ENCODE measurements at places on chromosomes 4 and X. TPM values are rescaled to one million over a fixed set of nuclear protein-coding genes. Genes with fewer than 3 reads are reported as not detected.

GRCh38 chr4:140113653-140114052, 40.3 kb downstream of the MAML3 start:
- no peaks in the 10 kb centered on the region for H3K36me3 ChIP-seq
- no peaks in the 10 kb centered on the region for H3K27me3 ChIP-seq
- H3K27ac ChIP-seq, result no peak overlapping the region
- no peak for DNase-seq
- no peak overlapping the region for H3K4me3 ChIP-seq

GRCh38 chr4:85783483-85783882, 308.5 kb downstream of the ARHGAP24 start:
- no peaks in the 10 kb centered on the region for H3K4me1 ChIP-seq
- no peaks in the 10 kb centered on the region for H3K36me3 ChIP-seq
- H3K27ac ChIP-seq, result no peak overlapping the region
- H3K27me3 ChIP-seq, result no peaks in the 10 kb centered on the region
- no peak overlapping the region for H3K4me3 ChIP-seq

Gene SERPINA7
- total RNA-seq, result not detected

Gene SLC9B2
- total RNA-seq, result 35.8 TPM

Gene PRSS12
- total RNA-seq, result not detected

Measured in CD8-positive, alpha-beta memory T cell (primary cell).